ENCODE measurements at places on chromosomes 11 and 22.
A peak's percentile ranks its signal among the peaks of the same experiment; 100 is the strongest.

DNA sequence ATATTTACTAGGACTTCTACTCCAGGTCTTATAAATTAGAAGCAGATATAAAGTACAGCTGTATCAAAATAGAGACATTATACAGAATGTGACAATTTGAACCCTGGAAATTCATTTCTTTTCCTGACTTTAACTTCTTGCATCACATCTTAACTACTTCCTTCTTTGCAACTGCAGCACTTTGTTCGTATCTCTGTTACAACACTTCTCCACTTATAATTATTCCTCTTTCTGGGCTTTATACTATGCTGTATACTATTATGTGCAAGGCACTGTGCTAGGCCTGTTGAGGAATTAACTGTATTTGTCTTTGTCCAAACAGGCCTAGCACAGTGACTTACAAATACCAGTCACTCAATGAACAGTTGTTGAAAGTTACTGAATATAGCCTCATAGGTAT is 1.8 kb upstream of the SLC36A4 start:
- DNase-seq = no peak

GRCh38 chr22:43337946-43338345 is 5.2 kb downstream of the SCUBE1 start:
- DNase-seq = no peak

GRCh38 chr22:42196454-42196853 is 65.8 kb upstream of the CYP2D6 start:
- DNase-seq = no peak

- DNase-seq = peak; percentile 13
Measured at GRCh38 chr22:31218565-31219262, 6.6 kb downstream of the LIMK2 start.

GRCh38 chr22:22442928-22443709 is 65.4 kb downstream of the ZNF280B start:
- DNase-seq = no peak

DNA sequence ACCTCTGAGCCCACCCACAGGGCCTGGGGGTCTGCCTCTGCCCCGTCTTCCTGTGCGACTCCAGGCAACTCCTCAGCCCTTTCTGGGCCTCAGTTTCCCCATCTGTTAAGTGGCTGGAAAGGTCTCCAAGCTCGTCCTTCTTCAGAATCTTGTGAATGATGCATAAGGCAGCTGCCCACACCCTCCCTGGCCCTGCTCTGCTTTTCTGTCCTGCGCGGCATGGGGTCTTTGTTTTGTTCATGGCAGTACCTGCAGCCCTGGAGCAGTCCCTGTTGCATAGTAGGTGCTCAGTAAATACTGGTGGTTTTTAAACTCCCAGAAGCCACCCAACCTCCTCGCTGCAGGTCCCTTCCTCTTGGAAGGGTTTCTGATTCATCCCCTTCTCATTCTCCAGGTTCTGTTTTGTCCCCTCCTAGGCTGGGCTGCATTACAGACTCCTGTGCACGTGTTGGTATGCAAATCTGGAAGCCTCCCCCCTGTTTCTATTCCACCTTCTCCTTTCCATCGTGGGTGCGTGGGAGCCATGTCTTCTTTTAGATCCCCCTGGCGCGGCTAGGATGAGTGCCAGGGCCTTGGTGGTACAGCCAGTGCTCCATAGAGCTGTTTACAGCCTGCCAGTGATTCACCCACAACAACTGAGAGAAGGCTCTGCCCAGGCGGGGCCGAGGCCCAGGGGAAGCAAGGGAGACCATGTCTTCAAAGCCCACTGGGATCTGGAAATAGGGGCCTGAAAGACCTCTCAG is 19.3 kb upstream of the SYT7 start:
- no peak for DNase-seq

- DNase-seq = peak; percentile 54
Measured at GRCh38 chr11:60899046-60899936, 7.1 kb downstream of the PRPF19 start.

DNA sequence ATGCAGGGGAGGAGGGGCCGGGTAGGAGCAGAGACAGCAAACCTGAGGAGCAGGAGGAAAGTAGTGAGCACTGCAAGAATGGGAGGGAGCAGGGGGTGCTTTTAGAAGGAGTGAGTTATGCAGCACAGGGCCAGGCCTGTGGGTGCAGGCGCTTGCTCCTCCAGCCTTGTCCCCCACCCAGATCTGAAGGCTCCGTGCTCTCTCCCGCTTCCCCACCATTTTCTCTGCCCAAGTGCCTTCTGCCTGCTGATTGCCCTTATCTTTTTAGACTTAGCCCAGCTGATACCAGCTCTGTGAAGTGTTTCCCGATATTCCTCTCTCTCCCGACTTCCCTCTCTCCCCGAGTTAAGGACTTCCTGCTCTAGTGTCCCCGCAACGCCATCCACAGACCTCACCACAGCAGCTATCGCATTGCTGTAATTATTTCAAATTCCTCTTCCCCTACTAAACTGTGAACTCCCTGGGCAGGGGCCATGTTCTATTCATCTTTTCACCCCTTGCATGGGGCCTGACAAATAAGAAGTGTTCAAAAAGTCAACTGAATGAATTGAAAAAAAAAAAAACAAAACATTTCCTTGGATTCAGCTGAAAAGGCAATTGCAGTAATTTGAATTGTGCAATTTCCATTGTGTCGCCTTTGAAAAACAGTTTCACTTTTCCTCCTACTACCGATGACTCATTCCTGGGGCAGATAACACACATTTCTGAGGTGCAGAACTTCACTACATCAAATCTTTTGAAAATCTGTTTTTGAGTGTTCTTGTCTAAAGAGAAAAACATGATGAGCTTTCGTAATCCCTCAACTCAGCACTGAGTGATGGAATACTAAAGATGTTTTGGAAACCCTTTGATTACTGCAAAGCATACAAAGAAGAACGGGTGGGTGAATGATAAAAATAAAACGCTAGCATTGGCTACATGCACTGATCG is 69.7 kb upstream of the BMAL1 start:
- peak; percentile 44 for DNase-seq

- DNase-seq = no peak
Measured at GRCh38 chr11:70826541-70827335, 425.6 kb downstream of the SHANK2 start.

GRCh38 chr11:95121698-95122097 is 32.1 kb downstream of the ENDOD1 start:
- DNase-seq = no peak

- DNase-seq = no peak
Measured at GRCh38 chr11:94305146-94305545, 766 bp downstream of the IZUMO1R start.

- DNase-seq = peak; percentile 90
Measured at GRCh38 chr11:67382276-67383136, 9.1 kb upstream of the CLCF1 start.

DNA sequence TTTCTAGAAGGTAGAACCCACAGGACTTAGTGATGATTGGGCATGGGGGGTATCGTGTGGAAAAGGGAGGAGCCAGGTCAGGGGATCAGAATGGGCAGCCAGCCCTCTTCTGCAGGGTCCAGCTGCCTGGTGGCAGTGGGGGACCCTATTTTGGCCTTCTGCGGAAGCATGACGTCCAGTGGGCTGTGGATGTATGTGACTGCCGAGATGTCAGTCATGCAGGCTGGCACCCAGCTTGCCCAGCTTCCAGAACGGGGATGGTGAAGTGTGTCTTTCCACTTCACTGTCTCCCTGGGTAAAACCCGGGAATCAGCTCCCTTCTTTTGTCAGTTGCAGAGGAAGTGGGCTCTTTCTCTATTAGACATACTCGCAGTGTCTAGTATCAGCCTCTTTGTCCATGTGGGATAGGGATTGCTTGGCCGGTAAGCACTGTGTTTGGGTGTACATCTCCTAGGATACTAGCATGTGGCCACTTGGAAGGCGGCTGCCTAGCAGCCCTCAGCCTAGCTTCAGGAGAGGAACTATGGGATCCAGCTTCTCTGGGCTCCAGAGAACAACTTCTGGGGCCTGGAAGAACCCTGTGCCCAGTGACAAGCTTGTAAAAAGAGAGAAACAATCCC is 51.4 kb downstream of the GRIK4 start:
- no peak for DNase-seq

GRCh38 chr11:72816404-72816990 is 2.3 kb downstream of the ATG16L2 start:
- no peak for DNase-seq

GRCh38 chr11:110295531-110296225 is 736 bp downstream of the RDX start:
- peak; percentile 90 for DNase-seq

DNA sequence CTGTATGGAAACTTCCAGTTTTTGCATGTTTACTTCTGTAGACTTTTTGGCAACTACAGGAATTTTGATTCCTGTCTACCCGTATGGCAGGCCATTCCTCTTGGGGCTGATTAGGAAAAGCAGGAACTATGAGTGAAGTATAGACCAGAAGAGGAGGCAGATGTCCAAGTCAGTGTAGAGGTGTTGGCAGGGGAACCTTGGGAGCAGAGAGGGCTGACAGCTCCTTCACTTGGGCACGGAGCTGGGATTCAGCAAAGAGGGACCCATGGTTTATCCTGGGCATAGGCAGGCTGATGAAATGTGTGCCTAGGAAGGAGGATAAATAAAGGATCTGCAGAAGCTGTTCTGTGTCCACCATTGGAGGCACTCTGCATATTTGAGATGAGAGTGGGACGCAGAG is 33.1 kb downstream of the TREH start:
- no peak for DNase-seq

DNA sequence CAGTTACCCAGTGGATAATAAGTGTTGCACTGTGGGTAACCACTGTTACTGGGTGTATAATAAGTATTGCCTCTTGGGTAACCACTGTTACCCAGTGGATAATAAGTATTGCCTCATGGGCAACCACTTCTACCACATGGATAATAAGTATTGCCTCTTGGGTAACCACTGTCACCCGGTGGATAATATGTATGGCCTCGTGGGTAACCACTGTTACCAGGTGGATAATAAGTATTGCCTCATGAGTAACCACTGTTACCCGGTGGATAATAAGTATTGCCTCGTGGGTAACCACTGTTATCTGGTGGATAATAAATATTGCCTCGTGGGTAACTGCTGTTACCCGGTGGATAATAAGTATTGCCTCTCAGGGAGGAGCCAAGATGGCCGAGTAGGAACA is 29.7 kb upstream of the NXPE4 start:
- peak; percentile 63 for DNase-seq

DNA sequence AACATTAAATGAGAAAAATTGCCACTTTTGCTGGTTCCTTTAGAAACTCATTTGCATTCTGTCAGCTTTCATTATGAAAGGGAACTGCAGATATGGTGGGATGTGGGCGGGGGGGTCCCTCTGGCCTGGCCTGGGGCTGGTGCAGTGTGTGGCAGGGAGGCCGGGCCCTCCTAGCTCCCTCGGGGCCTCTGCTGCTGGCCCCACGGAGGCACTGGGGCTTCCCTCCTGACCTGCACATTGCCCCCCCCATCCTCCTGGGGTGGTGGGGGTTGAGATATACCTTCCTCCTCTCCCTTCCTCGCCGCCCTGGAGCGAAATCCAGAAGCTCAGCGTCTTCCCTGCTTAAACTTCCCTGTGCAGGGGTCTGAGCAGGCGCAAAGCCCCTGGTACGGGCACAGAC is 1005.9 kb downstream of the BRD1 start:
- DNase-seq = no peak

GRCh38 chr11:105937738-105938137 is 84.3 kb downstream of the MSANTD4 start:
- no peak for DNase-seq

DNA sequence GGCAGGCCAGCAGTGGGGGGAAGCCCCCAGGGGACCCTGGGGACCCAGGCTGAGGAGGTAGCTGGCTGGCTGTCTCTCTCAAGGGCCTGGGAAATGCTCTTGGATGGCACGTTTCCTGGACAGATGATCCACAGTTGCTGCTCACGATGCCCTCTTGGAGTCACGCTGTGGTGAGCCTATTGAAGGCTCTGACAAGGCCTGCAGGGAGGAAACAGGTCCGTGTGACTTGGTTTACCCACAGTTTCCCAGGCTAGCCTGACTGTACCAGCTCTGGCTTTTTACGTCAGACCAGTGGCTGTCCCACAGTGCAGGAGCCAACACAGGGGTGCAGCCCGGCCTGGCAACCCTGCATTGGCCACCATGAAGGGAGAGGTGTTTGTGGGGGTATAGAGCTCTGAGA is 29.2 kb upstream of the PPARA start:
- DNase-seq = no peak

DNA sequence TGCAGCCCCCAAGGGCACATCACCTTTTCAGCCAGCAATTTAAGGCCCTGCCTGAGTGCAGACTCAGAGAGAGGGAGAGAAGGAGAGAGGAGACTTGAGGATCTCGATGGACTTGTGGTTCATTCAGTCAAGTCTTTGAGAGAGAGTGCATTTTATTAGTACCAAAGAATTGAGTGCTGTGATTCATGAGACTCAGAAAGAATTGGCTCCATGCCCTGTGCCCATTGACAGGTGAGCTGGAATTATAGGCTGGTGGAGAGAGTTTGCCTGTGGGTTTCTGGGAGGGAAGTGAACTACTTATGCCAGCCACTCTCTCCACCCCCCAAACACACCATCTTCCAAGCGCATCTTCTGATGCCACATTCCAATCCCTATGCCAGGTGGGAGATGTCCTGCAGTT is 236.8 kb downstream of the MN1 start:
- DNase-seq = no peak

DNA sequence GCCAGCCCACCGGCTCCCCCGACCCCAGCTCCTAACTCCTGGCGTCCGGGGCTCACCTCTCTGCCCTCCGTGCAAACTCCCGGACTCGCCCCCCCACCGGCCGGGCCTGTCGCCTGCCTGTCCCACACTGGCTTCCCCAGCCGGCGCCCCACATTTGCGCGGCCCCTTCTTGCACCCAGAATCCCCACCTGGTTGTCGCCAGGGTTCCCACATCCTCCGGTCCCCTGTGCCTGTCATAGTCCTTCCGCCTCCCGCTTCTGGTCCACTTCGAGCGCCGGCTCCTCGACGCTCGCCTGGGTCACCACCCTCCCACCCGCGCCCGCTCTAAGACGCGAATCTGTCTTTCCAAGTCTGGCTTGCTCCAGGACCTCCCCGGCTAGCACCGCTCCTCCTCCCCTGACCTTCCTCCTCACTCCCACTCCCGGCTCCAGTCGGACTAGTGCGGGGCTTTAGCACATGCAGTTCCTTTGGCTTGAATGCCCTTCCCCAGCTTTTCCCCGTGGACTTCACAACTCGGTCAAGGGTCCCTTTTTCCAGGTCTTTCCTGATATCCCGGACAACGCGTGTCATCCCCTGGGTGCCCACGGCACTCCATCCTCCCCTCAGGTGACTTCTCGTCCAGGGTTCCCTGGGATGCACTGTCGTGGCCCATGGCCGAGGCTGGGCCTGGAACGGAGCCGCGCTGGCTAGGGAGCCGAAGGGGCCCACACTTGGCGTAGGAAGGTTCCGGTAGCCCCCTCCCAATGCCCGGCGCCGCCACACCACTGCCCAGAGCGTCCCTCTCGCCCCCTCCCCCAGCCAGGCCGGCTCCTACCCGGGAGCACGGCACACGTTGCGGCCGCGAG is 635 bp downstream of the SCARF2 start:
- DNase-seq = no peak

All from GM12865 (cell line).